ENCODE measurements at places on chromosomes 7 and 10. TPM values are rescaled to one million over a fixed set of nuclear protein-coding genes. Genes with fewer than 3 reads are reported as not detected.

MLXIPL gene
- 1.1 TPM for total RNA-seq

CYP26A1 gene
- 2.7 TPM for total RNA-seq

GPR85 gene
- not detected for total RNA-seq

GIMAP7 gene
- total RNA-seq: not detected

UNC5B gene
- total RNA-seq: 3.1 TPM

SEMA3C gene
- 78.3 TPM for total RNA-seq

HKDC1 gene
- 8.9 TPM for total RNA-seq

SLC13A4 gene
- not detected for total RNA-seq

ADRA2A gene
- 0.20 TPM for total RNA-seq

AOAH gene
- not detected for total RNA-seq

ASZ1 gene
- not detected for total RNA-seq

VSTM4 gene
- 0.41 TPM for total RNA-seq

BMPER gene
- 4.3 TPM for total RNA-seq

VKORC1L1 gene
- 30.7 TPM for total RNA-seq

PHKG1 gene
- total RNA-seq: 0.31 TPM

ELFN1 gene
- total RNA-seq: 0.37 TPM

PNLIP gene
- total RNA-seq: 0.28 TPM

ZCCHC24 gene
- 3.0 TPM for total RNA-seq

CBX3 gene
- 223 TPM for total RNA-seq

FAM171A1 gene
- 19.8 TPM for total RNA-seq

CDHR1 gene
- 0.07 TPM for total RNA-seq

PRKAR2B gene
- 2.3 TPM for total RNA-seq

RP9 gene
- 32.2 TPM for total RNA-seq

ABCA13 gene
- 0.03 TPM for total RNA-seq

NFE2L3 gene
- 7.5 TPM for total RNA-seq

TBXAS1 gene
- 15.6 TPM for total RNA-seq

RAPGEF5 gene
- 0.06 TPM for total RNA-seq

NUTM2E gene
- 0.43 TPM for total RNA-seq

TMEM213 gene
- not detected for total RNA-seq

ZNF248 gene
- total RNA-seq: 3.7 TPM

SYCE1 gene
- total RNA-seq: not detected

GBX1 gene
- not detected for total RNA-seq

PRF1 gene
- total RNA-seq: not detected

MTERF1 gene
- total RNA-seq: 12.8 TPM

ANKRD2 gene
- 5.1 TPM for total RNA-seq

ATOH7 gene
- total RNA-seq: 0.08 TPM

HMX3 gene
- 0.08 TPM for total RNA-seq

GLI3 gene
- total RNA-seq: 0.30 TPM

DDC gene
- total RNA-seq: 1.1 TPM

TMEM225B gene
- 0.92 TPM for total RNA-seq

ANXA8L1 gene
- total RNA-seq: 122 TPM

All from A549 treated with AZD2906 at 1 μM for 4 hours (cell line).